Cardiac septum (tissue), 1 donor: ENCODE measurements at places on chromosomes 4 and X. TPM values are rescaled to one million over a fixed set of nuclear protein-coding genes. Genes with fewer than 3 reads are reported as not detected.

MAGEE1 gene
- total RNA-seq, result 3.7 TPM

GABRG1 gene
- not detected for total RNA-seq

PTTG2 gene
- total RNA-seq, result 1.1 TPM

- DNase-seq, result no peak
Measured at GRCh38 chrX:121570072-121570841, 522.8 kb downstream of the GLUD2 start.

- no peak for DNase-seq
Measured at GRCh38 chr4:144014808-144015207, 4.4 kb downstream of the GYPB start.
